Temporal lobe (tissue), 4 donors: ENCODE measurements at places on chromosomes 3 and 15. TPM values are rescaled to one million over a fixed set of nuclear protein-coding genes. Genes with fewer than 3 reads are reported as not detected.

Gene TGM5
- not detected for total RNA-seq

Gene UROC1
- total RNA-seq, result not detected

Gene MITF
- 0.98 TPM for total RNA-seq

Gene SELENOK
- 21.4 TPM for total RNA-seq

Gene PRR20G
- total RNA-seq, result not detected

Gene NR1I2
- 0.74 TPM for total RNA-seq

Gene ZNF385D
- total RNA-seq, result 15.7 TPM

Gene TMEM212
- total RNA-seq, result not detected

Gene CASR
- not detected for total RNA-seq

Gene FBN1
- total RNA-seq, result 20.9 TPM

Gene IMPG2
- 1.7 TPM for total RNA-seq

Gene OR4M2
- total RNA-seq, result not detected

Gene DOCK3
- 49.9 TPM for total RNA-seq

Gene VILL
- total RNA-seq, result 9.1 TPM

Gene FAM107A
- total RNA-seq, result 32.2 TPM

Gene SLC9A9
- 3.9 TPM for total RNA-seq

Gene ST3GAL6
- total RNA-seq, result 13.0 TPM

Gene GNB5
- 38.4 TPM for total RNA-seq

Gene HGD
- total RNA-seq, result 0.98 TPM

Gene CFAP92
- 1.2 TPM for total RNA-seq

Gene OR5H6
- total RNA-seq, result not detected

Gene C3orf52
- 0.25 TPM for total RNA-seq

Gene TMC3
- 0.25 TPM for total RNA-seq

Gene NPAP1
- 0.49 TPM for total RNA-seq

Gene APOD
- 7.4 TPM for total RNA-seq

Gene ZNF620
- 9.3 TPM for total RNA-seq

Gene CLSTN2
- 18.4 TPM for total RNA-seq

Gene LSMEM2
- not detected for total RNA-seq

Gene TIGIT
- total RNA-seq, result under 0.01 TPM

Gene UBA3
- total RNA-seq, result 76.2 TPM

Gene HRH1
- 1.7 TPM for total RNA-seq

Gene GOLGA6L7
- total RNA-seq, result not detected

Gene RPP25
- 4.2 TPM for total RNA-seq

Gene A4GNT
- total RNA-seq, result not detected

Gene PP2D1
- total RNA-seq, result not detected

Gene PPP2R3A
- total RNA-seq, result 29.7 TPM

Gene C2CD4A
- not detected for total RNA-seq

Gene ZDHHC23
- total RNA-seq, result 6.4 TPM

Gene LSAMP
- total RNA-seq, result 97.1 TPM

Gene THRB
- 54.1 TPM for total RNA-seq

Gene ACTRT3
- 2.2 TPM for total RNA-seq

Gene SPINK8
- total RNA-seq, result not detected

Gene PLS1
- total RNA-seq, result 1.5 TPM

Gene SOX14
- not detected for total RNA-seq

Gene GREM1
- total RNA-seq, result 8.1 TPM

Gene DIPK2A
- total RNA-seq, result 30.5 TPM

Gene NR2F2
- total RNA-seq, result 4.4 TPM

Gene IL5RA
- 0.49 TPM for total RNA-seq

Gene CP
- total RNA-seq, result 0.98 TPM

Gene MAP3K13
- 42.0 TPM for total RNA-seq

Gene RAD18
- 13.3 TPM for total RNA-seq

Gene PLCL2
- total RNA-seq, result 73.0 TPM

Gene P2RY1
- total RNA-seq, result 11.6 TPM

Gene COL6A5
- total RNA-seq, result under 0.01 TPM

Gene MST1
- 5.2 TPM for total RNA-seq

Gene CHL1
- 896 TPM for total RNA-seq

Gene GOLGA8T
- total RNA-seq, result 0.49 TPM

Gene BFSP2
- 0.25 TPM for total RNA-seq

Gene SNTN
- total RNA-seq, result not detected
